Brain microvascular endothelial cell (primary cell): ENCODE measurements at places on chromosomes 1 and 21.
A peak's percentile ranks its signal among the peaks of the same experiment; 100 is the strongest.

GRCh38 chr21:15211491-15212133 is 146.8 kb upstream of the NRIP1 start:
- no peak for DNase-seq

DNA sequence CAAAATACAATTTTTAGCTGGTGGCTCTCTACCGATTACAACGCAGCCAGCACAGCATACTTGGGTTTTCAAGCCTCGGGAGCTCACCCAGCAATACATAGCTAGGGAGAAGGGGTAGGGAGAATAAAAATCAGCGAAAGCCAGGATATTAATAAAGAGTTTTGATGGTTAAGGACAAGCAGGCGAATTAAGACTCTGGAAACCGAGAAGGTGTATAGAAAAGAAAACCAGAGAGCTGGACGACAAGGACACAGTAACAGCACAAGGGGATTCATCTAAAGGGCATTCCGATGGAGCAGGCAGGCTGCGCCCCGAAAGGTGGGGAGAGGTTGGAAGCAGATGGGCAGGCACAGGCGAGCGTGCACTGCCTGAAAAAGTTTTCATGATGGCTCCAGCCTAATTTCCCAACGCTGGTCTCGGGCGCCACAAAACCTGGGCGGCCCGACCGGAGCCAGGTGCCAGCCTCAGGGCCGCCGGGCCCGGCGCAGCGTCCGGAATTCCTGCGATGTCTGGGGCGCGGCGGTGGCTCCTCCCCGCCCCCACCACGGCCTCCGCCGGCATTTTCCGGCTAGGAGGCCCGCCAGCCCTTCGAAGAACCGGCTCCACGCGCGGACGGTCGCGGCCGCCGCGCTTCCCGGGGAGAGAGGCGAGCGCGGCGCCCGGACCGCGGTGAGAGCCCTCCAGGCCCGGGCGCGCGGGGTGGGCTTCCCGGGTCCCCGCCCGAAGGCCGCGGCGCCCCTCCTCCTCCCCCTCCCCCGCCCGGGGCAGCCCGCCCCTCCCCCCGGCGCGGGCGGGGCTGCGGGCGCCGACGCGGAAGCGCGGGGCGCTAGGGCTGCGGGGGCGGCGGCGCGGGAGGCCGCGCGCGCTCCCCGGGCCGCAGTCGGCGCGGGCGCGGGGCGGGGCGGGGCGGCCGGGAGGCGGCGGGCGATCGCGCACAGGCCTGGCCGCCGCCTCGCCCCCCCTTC is 774 bp upstream of the DYRK1A start:
- peak; percentile 20 for DNase-seq

DNA sequence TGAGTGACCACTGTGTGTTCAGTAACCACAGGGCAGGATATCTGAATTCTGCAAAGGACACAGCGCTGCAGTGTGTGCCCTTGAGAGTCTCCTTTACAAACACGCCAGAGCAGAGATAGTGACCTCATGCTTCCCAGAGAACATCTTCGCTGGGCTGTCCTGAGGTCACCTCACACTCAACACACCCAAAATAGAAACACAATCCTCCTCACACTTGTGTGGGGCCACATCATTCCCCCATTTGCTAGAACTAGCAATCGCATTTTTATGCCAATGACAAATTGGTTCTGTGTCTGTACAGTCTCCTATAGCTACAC is 140.1 kb upstream of the NRIP1 start:
- no peak for DNase-seq

- DNase-seq: no peak
Measured at GRCh38 chr21:33751533-33751932, 109.2 kb downstream of the ITSN1 start.

DNA sequence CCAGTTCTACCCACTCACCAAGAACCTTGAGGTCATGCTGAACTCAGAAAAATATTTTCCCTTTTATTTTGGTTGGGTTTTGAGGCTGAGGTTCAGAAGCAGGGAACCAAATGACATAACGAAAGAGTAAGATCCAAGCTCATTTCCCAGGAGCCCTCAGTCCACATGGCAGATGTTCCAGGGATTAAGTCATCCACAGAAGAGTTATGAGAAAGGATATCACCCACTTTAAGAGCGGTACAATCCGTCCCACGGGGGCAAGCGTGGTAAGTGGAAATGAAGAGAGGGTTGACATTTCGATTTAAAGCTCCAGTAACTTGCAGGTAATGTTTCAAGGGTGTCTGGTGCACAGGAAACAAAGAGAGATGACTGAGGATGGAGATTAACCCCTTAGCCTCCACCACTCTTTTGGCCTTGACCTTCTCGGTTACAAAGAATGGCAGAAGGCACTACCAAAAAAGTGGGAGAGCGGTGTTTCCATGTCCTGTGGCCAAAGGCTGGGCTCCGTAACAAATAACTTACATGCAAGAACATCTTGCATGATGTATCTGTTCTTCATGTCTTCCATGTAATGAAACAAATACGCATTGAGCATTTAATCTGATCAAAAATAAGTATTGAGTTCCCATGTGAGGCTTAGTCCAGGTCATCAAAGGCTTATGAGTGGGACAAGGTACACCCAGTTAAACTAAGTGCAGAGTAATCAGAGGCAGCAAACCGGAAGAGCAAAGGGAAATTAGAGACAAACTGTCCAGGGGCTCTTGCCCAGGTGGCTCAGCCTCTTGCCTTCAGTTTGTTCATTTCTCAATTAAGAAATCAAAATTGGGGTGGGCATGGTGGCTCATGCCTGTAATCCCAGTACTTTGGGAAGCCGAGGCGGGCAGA is 241.4 kb downstream of the TOMM20 start:
- peak; percentile 40 for DNase-seq

- DNase-seq: no peak
Measured at GRCh38 chr1:23561076-23561812, 1.9 kb upstream of the ID3 start.

- DNase-seq: no peak
Measured at GRCh38 chr1:206734499-206735142, 36.0 kb upstream of the IL19 start.

- no peak for DNase-seq
Measured at GRCh38 chr1:160724465-160725242, 13.0 kb upstream of the CD48 start.

- no peak for DNase-seq
Measured at GRCh38 chr1:157618190-157618589, 20.3 kb upstream of the FCRL4 start.

GRCh38 chr1:171663036-171663853 is 10.8 kb upstream of the MYOC start:
- no peak for DNase-seq

GRCh38 chr1:220873868-220874655 is 5.2 kb upstream of the HLX start:
- peak; percentile 23 for DNase-seq

DNA sequence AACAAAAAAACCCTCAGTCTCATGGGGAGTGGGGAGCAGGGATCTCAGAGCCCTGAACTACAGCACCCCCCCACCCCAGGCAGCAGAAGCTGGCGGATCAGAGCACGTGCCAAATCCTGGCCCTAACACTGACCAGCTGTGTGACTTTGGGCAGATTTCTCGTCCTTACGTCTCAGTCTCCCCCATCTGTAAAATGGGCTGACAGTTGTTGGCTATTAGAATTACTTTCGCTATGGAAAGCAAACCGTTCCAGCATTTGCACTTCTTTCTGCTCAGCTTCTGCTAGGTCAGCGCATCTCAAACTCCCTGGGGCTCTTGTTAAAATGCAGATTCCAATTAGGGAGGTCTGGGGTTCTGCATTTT is 15.5 kb downstream of the TNFRSF8 start:
- no peak for DNase-seq

DNA sequence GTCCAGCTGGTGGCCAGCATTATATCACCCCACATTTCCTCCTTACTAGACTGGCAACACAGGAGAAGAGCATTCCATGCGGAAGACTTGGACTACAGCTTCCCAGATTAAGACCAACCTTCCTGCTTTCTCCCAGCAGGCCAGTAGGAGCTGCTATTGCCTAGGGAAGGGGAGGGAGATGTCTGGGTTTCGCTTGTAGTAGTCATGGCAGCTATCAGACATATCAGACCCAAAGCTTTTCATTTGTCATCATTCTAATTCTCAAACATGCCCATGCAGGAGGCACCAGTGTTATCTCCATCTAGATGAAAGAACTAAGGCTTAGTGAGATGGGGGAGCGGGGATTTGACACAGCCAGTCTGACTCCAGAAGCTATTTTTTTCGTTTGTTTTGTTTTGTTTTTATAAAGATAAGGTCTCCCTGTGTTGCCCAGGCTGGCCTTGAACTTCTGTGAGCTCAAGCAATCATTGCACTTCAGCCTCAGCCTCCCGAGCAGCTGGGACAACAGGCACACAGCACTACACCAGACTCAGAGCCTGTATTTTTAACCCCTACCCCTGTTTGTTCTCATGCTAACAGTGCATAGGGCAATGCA is 4.5 kb downstream of the PLA2G2A start:
- peak; percentile 64 for DNase-seq

- no peak for DNase-seq
Measured at GRCh38 chr1:209101106-209101505, 482.4 kb upstream of the CAMK1G start.

GRCh38 chr1:64499011-64499410 is 29.1 kb downstream of the CACHD1 start:
- DNase-seq: no peak

GRCh38 chr1:99384021-99384420 is 119.7 kb downstream of the PLPPR4 start:
- no peak for DNase-seq

DNA sequence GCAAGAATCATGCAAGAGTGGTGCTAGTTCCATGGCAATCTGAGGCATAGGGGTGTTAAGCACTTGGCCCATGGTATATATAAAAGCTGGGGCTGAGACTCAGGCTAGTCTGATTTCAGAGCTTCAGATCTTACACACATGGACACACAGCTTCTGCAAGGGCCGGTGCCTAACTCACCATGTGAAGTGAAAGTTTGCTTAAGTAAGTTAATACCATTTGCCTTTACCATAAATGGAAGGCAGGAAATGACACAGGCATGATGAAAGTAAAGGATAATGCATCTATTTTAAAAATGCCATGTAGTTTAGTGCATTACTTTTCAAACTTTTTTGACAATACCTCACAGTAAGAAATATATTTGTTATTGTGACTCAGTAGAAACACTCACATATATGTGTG is 122.6 kb downstream of the KCNJ6 start:
- DNase-seq: no peak

DNA sequence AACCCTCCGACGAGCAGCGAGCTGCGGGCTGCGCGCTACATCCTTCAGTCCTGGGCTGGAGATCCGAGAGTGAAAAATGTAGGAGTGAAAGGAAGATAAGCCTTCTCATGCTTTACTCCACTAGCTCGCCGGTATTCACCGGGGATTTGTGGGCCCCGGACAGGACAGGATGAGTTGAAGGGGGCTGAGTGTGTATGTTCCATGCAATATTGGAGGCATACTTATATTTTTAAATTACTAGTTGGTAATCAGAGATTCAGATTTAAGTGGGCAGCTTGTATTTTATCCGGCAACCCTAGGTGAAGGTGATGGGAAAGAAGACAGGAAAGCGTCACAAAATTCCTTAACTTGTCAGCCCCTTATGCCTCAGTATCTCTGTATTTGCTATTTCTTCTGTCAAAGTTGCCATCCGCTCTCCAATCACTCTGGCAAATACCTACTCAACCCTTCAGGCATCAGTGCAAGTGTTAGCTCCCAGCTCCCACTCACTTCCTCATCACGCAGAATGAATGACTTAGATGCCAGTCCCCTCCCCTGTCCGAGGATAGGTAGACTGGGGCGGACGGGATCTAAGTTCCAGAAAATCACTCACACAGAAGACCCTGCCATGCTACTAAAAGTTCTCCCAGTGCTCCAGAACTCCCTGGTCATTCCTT is 503 bp upstream of the PIGM start:
- no peak for DNase-seq

GRCh38 chr1:3775490-3776230 is 3.1 kb downstream of the SMIM1 start:
- DNase-seq: peak; percentile 34

DNA sequence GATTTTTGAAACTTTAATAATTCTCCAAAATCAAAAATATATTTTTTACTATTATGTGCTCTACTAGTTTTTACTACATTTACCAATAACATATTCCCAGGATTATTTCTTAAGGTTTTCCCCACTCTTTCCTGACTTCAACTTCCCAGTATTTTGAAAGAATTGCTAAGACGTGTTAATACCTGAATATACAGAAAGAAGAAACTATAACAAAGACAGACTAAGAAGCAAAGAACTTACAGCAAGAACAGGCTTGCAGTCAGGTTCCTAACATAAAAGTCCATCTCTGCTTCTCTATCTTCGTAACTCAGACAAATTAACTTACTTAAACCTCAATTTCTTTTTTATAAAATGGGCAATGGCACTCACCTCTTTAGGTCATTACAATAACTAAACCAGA is 63.2 kb downstream of the SRSF11 start:
- DNase-seq: no peak

- DNase-seq: no peak
Measured at GRCh38 chr1:66723985-66724384, 28.3 kb upstream of the DYNLT5 start.

GRCh38 chr1:156807627-156808026 is 9.0 kb downstream of the SH2D2A start:
- no peak for DNase-seq

- no peak for DNase-seq
Measured at GRCh38 chr1:212190169-212190568, 95.0 kb upstream of the PPP2R5A start.

DNA sequence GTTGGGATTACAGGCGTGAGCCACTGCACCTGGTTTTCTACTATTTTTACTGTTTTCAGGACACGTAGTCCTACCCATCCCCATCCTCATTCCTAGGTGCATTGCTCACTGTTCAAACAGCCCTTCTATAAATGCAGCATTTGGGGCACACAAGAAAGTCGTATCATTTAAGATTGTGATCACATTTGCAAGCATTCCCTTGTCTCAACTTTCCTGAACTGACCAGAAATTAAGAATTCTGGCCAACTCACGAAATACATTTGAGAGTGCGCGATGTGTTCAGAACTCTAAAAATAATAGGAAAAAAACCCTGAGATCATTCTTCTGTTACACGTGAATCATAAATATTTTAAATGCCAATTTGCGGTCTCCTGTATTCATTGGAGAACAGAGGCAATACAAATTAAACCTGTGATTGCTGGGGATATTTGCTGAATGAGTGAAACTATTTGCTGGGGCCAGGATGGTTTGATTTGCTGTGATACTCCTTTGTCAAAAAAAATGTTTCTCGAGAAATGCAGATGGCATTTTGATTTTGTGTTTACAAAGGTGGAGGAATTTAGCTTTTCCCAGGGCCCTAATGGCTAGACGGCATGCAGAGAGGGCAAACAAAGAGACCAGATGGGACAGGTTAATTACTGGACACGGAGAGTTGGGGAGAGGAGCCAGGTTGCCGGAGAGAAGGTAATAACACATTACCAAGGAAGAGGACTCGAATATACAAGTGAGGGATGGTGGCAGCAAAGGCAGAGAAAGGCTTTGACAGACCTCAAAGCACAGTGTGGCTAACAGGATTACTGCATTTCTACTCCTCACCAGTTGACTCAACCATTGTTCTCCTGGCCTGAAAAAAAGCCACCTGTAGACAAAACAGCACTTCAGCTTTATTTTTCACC is 38.4 kb downstream of the STPG1 start:
- no peak for DNase-seq
